NCI-H1436 (cell line): ENCODE measurements at places on chromosomes 5 and 9.

GRCh38 chr9:4222357-4222756 is 77.5 kb downstream of the GLIS3 start:
- no peak for DNase-seq

DNA sequence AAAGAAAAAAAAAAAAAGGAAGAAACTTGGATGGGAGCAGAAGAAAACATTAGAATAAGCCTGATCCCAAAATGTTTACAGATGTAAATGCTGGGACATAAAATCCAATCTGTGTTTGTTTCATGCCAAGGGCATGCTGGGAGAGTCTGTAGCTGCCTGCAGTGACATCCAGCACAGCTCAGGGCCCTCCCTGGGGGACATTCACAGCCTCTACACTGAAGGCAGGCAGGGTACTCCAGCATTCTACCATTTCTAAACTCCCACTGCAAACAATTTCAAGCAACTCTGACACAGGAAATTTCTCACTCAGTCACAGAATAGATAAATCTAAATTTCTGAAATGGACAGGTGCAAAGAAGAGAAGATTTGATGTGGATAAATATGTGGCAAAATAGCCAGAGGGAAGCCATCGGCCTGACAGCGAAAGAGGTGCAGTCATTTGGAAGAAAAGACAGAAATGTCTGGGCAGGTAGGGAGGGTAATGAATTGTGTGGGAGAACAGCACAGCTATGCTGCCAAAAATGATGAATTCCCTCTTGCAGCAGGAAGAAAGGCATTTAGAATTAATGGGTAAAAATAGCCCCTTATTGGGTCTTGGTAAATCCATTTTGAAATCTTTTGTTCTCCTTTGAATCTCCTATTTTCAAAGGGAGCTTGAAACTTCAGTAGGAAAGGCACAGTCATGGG is 199.4 kb downstream of the MED10 start:
- no peak for DNase-seq

DNA sequence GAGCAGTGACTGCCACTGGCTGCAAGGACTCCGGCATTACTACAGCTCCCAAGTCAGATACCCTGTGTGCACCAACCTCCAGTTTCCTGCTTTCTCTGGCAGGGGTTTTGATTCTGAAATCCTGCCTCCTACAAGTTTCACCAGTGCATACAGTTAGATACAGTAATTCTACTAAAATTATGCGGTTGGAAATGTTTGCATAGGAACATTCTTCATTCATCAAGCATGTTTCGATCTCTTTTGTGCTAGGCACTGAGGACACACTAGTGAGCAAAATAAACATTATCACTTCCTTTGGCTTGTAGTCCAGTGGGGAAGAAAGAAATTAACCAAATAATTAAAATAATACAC is 152.2 kb downstream of the TMEM167A start:
- no peak for DNase-seq

DNA sequence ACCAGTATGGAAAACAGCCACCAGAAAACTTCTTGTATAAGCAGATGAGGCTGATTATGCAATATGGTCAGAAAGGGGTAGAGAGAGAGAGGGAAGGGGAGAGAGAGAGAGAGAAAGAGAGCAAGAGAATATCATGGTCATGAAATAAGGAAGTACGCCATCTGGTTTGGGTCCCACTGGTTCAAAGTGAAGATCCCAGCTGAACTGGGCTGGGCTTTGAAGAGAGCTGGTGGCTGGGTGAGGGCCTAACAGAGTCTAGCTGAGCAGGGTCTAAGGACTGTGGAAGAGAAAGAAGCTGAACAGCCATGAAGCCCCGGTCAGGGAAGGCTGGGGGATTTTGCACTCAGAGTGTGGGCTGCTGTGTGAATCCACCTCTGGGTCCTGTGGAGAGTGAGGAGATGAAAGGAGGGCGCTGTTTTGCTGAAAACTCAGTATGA is 14.6 kb downstream of the TRIM14 start:
- no peak for DNase-seq

DNA sequence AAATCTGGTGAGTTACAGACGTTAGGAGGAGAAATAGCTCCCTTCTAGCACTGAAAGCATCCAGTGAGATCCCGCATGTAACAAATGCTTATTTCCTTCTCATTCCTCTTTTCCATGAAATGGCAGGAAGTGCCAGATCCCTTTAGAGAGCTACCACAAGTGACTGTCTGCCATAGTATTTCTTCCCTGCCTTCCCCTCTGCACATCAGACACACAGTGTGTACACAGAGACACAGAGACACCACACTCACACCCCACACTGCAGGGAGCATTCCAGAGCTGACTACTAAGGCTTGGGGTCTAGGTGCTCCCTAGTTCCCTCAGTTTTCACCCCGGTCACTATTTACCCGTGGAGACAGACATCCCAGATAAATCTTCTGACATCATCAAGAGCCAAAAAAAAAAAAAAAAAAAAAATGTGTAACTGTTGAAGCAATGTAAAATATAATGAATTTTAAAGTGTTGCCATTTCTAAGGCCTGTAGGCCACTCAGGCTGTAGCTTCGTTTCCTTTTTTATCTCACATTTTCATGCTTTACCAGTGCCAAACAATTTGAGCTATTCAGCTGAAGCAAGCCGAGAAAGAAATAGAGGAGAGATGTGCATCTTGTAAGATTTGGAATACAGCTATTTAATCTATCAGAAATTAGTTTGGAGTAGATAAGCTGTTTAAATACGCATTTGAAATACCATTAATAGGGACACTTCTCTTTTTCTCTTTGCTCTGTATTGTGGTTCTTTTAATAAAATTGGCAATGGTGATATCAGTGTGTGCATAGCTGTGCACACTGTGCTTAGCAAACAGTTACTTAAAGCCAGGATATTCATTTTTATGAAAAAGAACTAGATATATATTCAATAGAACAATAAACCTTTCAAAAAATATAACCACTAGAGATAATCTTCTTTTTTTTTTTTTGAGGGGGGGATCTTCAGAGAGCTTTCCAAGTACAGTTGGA is 405.5 kb downstream of the PDE4D start:
- DNase-seq = no peak

DNA sequence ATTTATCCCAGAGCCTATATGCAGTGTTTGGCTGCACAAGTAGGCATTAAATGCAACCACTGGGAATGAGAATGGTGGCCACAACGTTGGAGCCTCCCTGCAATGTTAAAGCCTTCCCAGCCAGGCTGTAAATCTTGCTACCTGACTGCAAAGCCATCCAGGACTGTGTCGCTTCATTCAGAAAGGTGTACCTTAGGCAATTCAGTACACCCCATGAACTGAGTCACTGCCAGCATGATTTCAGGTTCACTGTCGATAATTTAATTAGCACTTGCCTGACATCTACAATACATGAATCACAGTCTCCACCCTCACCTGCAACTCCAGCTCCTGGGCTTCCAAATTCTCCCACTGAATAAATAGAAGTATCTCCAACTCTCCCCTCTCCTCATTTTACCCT is 108.4 kb downstream of the SLIT3 start:
- no peak for DNase-seq

DNA sequence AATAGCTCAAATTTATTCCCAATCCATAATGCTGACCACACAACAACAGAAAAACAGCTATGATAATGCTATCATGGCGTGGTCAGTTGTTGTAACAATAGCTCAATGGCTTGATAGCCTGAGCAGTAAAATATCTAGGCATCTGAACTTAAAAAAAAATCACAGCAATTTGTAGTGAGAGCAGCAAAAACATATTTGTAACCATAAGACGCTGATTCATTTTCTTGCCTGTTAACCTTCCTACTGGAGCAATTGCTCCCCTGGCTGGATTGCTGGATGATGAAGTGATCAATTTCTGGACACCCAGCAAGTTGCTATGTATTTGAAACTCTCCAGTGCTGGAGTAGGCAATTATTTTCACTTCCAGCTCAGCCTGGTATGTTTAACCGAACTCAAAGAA is 115.1 kb downstream of the PCSK1 start:
- DNase-seq = no peak
